ENCODE measurements at places on chromosomes 11 and 22. TPM values are rescaled to one million over a fixed set of nuclear protein-coding genes. Genes with fewer than 3 reads are reported as not detected.

DNA sequence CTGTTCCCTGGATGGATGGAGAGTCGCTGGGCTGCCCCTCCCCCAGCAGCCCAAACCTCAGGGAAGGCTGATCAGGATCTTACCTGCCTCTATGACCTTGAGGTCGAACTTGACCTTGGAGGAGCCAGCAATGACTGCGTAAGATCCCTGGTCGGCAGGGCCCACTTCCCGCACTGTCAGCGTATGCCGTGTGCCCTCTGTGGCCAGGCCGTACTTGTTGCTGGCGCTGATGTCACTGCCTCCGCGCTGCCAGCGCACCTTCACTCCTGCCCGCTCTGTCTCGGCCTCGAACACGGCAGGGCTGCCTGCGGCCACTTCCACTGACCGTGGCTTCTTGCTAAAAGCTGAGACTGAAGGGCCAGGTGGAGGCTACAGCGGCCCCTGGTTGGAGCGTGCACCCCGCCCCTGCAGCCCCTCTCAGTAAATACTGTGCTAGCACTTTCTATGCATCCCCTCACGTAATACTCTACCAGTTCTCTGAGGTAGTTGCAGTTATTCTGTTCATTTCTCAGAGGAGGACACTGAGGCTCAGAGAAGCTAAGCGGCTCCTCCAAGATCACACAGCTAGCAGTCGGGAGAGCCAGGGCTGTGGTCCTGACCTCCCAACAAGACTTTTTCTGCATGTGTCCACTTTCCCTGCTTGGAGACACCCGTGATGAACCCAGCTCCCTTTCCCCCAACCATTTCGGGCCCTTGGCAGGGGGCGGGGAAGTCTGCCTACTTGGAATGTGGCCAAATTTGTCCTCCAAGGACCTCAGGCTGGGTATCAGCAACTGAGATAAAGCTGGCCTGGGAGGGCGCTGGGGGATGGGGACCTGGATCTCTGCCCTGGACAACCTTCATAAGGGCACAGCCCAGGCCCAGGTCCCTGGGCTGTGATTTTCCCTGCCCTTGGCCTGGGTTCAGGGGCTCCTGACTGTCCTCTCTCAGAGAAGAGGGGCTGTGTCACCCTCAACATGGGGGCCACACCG, 1.1 kb downstream of the MYBPC3 start:
- DNase-seq = no peak
- H3K27me3 ChIP-seq = no peaks in the 10 kb centered on the region
- H3K36me3 ChIP-seq = no peaks in the 10 kb centered on the region
- no peak overlapping the region for H3K4me3 ChIP-seq
- H3K4me1 ChIP-seq = no peaks in the 10 kb centered on the region

DNA sequence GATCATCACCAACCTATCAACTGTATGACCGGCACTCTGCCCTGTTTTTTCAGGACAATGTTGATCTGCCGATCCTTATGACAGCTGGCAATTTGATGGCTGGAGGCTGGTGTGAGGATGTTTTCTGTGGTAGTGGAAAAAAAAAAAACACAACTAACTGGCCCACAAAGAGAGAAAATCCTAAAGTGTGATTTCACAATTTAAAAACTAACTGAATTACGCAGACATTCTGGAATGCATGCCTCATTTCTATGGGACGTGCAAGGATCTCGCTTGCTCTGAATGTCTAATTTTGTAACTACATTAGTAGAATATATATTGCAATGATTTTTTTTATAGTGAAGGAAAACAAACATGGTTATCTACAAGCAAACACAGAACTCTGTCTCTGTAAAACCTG, 590.5 kb downstream of the ETS1 start:
- H3K4me3 ChIP-seq = no peak overlapping the region
- no peaks in the 10 kb centered on the region for H3K4me1 ChIP-seq
- peaks cover 12% of the 10 kb centered on the region for H3K27me3 ChIP-seq
- H3K27ac ChIP-seq = no peak overlapping the region
- H3K36me3 ChIP-seq = no peaks in the 10 kb centered on the region
- DNase-seq = no peak

DNA sequence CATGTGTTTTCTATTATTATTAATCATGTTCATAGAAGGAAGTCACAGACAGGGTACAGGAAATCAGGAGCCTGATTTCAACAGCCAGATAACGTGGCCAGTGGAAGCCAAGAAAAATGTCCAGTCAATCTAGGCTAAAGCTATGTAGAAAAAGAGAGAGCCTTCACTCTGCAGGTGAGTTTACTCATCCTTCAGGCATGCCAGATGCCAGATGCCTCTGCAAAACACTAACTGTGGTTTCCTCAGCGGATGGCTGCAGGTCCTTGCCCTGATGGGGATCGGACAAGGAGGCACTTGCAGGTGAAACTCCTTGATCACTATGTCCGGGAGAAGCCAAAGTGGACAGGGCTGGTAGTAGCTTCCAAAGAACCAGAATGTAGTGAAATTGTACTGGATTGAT, 962.3 kb upstream of the RAG2 start:
- H3K36me3 ChIP-seq = no peaks in the 10 kb centered on the region
- H3K4me1 ChIP-seq = peaks cover 4% of the 10 kb centered on the region
- H3K27me3 ChIP-seq = peaks cover 2% of the 10 kb centered on the region
- H3K27ac ChIP-seq = no peak overlapping the region
- no peak overlapping the region for H3K4me3 ChIP-seq

- peaks cover 7% of the 10 kb centered on the region for H3K4me1 ChIP-seq
- H3K4me3 ChIP-seq = no peak overlapping the region
- DNase-seq = no peak
- H3K27ac ChIP-seq = no peak overlapping the region
- peaks cover 4% of the 10 kb centered on the region for H3K27me3 ChIP-seq
These were observed 274.9 kb upstream of the ZC3H12C start for GRCh38 chr11:109818290-109818689.

GRCh38 chr11:126334659-126335462, 20.6 kb upstream of the ST3GAL4 start:
- H3K36me3 ChIP-seq = peaks cover 22% of the 10 kb centered on the region
- H3K4me3 ChIP-seq = peak overlapping the region; percentile 83
- H3K27ac ChIP-seq = peak overlapping the region; percentile 94
- peaks cover 72% of the 10 kb centered on the region for H3K4me1 ChIP-seq
- DNase-seq = no peak

DNA sequence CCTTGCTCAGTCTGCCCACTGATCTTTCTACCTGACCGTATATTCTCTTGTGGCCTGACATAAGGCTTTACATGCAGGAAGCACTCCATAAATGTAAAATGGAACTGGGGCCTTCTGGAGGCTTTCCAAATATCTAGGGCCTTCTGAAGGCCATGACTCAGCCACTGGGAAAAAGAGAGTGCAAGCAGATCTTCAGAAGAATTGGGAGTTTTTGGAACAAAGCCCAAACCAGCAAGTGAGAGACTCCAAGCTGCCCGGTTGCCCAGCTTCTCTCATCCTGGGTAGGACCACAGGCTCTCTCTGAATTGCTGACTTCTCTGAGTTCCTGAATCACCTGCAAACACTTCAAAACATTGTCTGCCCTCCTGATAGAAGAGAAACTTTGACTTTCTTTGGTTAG, 107.9 kb upstream of the BMAL1 start:
- DNase-seq = no peak
- H3K4me3 ChIP-seq = no peak overlapping the region
- H3K27me3 ChIP-seq = no peaks in the 10 kb centered on the region
- H3K27ac ChIP-seq = no peak overlapping the region

DNA sequence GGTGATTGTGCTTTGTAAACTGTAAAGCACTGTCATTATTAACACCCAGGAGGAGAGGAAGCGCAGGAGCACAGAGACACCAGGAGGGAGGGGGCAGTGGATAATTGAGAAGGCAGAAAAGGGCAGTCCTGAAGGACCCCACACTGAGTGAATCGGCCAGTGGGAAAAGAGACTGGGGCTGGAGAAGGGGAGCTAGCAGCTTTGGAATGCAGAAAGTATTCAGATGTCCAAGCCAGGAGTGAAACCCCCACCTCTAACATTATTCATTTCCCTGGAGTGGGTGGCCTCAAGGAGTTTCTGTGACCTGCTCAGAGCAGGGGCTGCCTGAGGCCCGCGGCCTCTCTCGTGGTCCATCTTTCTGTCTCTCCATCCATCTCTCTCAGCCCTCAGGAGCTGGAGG, 38.0 kb upstream of the CDON start:
- H3K4me3 ChIP-seq = no peak overlapping the region
- peaks cover 9% of the 10 kb centered on the region for H3K27me3 ChIP-seq
- H3K36me3 ChIP-seq = no peaks in the 10 kb centered on the region

- H3K4me3 ChIP-seq = no peak overlapping the region
- no peak overlapping the region for H3K27ac ChIP-seq
- H3K27me3 ChIP-seq = peaks cover 6% of the 10 kb centered on the region
- no peaks in the 10 kb centered on the region for H3K4me1 ChIP-seq
- no peaks in the 10 kb centered on the region for H3K36me3 ChIP-seq
- no peak for DNase-seq
These were observed 75.1 kb downstream of the BUD13 start for GRCh38 chr11:116697639-116698038.

- no peaks in the 10 kb centered on the region for H3K4me1 ChIP-seq
- H3K27ac ChIP-seq = no peak overlapping the region
- H3K36me3 ChIP-seq = no peaks in the 10 kb centered on the region
- no peak for DNase-seq
- no peak overlapping the region for H3K4me3 ChIP-seq
These were observed 50.8 kb upstream of the SMIM38 start for GRCh38 chr11:69104856-69105395.

GRCh38 chr11:87258171-87258833, 220.6 kb downstream of the TMEM135 start:
- H3K36me3 ChIP-seq = no peaks in the 10 kb centered on the region
- DNase-seq = no peak

WNT7B gene
- polyA plus RNA-seq = not detected

AMOTL1 gene
- polyA plus RNA-seq = not detected

GAL gene
- polyA plus RNA-seq = not detected

Measured in immature natural killer cell (primary cell).